ENCODE measurements at places on chromosomes 6 and 20.

- no peak for DNase-seq
These were observed 31.2 kb downstream of the PARD6B start for GRCh38 chr20:50762435-50763220.

DNA sequence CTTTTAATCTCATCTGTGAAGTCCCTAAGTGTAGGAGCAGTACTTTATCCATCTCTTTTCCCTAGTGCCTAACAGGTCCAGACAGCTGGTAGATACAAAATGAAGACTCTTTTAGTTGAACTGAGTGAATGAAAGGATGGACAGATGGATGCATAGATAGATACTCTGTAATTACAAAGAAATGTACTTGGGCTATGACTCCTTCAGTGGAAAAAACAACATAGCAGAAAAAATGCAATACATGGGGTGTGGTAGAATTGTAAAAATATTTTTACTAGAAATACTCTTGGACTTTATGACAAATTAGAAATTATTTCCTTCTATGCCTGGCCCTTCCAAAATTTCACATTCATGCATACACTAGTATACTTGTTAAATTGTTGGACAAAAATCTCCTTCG, 29.3 kb downstream of the KCNQ5 start:
- DNase-seq: no peak

GRCh38 chr20:24762791-24763350, 186.2 kb upstream of the CST7 start:
- peak; percentile 6 for DNase-seq

- no peak for DNase-seq
These were observed 3.4 kb upstream of the FKBP1A start for GRCh38 chr20:1396264-1396663.

DNA sequence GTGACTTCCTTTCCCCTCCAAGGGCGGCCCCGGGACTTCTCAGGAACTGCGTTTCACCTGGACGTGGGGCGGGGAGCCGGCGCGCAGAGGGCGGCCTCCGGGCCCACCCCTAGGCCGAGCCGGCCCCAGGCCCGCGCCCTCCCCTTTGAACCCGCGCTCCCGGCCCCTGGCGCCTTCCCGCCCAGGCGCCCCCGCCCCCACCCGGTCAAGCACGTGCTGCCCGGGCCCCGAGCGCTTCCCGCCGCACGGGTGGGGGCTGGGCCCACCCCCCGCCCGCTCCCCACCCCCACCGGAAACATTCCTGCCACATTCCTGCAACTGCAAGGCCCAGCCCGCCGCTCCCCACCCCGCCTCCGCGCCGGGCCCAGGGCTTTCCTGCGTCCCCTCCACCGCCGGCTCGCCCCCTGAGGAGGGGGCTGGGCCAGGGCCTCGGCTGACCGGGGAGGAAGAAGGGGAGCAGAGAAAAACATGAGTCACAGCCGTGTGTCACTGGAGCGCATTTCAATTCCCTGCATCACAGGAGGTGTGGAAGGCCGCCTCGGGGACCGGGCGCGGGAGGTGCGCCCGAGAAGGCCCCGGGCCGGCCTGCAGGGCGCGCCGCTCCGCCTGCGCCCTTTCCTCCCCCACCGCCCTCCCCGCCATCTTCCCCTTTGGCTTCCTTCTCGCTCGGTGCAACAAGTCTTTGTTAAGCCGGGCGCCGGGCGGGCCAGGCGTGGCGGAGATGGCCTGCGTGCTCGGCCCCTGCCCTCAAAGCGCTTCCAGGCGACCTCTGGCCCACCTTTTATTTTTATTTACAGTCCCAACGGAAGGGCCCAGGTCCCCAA, 1.2 kb upstream of the HMGA1 start:
- peak; percentile 96 for DNase-seq

GRCh38 chr6:43884652-43885022, 114.6 kb downstream of the VEGFA start:
- no peak for DNase-seq

DNA sequence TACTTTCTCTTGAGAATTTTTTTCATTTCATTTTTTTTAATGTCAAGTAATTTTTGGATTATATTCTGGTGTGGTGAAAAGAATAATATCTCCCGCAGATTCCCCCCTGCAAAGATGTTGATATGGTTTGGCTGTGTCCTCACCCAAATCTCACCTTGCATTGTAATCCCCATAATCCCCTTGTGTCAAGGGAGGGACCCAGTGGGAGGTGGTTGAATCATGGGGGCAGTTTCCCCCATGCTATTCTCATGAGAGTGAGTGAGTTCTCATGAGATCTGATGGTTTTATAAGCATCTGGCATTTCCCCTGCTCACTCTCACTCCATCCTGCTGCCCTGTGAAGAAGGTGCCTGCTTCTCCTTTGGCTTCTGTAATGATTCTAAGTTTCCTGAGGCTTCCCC, 58.7 kb upstream of the PMEPA1 start:
- no peak for DNase-seq

- no peak for DNase-seq
These were observed 122.6 kb downstream of the HIVEP2 start for GRCh38 chr6:142822383-142822782.

DNA sequence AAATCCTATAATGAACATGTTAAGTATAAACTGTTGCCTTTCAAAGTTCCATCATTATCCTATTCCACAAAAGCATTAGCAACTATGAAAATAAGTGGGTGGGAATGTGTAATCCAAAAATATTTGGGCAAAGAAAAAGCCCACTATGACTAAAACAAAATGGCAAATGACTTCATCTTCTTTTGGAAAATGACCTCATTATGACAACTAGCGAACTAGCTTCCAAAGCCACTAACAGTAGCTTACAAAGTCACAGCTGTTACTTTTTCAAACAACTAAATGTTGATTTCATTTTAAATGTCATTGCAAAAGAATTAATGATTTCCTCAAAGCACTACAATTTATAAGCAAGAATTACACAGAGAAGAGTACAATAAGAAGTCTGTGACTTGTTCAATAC, 49.8 kb upstream of the RUNX2 start:
- DNase-seq: no peak

DNA sequence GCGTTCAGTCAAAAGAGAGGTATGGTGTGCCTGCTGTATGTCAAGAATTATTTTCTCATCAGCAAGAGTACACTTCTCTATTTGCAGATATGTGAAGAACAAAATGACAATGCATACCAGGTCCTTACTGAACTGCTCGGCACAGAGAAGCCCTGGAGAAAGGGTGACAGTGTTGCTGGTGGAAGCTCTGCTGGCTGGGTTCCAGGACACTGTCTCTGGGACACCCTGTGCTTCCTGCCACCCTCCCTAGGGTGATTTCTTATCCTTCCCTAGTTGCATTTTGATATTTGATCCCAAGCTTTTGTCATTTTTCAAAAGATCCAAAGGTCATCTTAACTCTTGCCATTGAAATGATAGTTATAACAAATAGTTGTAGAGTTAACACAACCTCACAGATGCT, 8.3 kb upstream of the CST5 start:
- DNase-seq: no peak

DNA sequence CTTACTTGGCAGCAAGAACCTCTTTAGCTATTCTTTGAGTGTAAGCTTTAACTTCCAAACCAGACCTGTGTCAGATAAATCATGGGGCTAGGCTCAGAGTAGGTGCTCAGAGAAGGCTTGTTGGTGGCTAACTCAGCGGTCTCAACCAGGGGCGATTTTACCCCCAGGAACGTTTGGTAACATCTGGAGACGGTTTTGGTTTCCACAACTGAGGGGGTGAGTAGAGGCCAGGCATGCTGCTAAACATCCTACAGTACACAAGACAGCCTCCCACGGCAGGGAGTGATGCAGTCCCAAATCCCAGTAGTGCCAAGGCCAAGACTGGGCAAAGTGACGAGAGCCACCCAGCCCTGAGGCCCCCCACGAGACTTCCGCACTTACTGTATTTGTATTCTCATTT, 59.2 kb downstream of the RAB44 start:
- no peak for DNase-seq

- DNase-seq: no peak
These were observed 33.9 kb downstream of the KIZ start for GRCh38 chr20:21159658-21160380.

DNA sequence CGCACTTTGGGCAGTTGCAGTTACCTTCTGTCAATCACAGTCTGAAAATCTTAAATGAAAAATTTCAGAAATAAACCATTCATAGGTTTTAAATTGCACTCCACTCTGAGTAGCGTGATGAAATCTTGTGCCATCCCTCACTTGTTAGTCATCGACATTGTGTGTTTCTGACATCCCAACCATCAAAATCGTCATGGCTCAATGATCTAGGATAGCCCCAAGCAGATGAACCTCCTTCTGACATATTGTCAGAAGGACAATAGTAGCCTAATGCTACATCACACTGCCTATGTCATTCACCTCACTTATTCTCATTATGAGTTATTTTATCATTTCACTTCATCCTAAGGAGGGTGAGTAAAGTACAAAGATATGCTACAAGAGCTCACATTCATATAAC, 284.8 kb downstream of the PTPRK start:
- no peak for DNase-seq

GRCh38 chr6:156185113-156185512, 592.1 kb upstream of the ARID1B start:
- DNase-seq: no peak
